ENCODE measurements at places on chromosomes 16 and 17.

- no peak for DNase-seq
These were observed 128.3 kb downstream of the CRLF3 start for GRCh38 chr17:30696234-30696633.

- no peak for DNase-seq
These were observed 233.5 kb upstream of the TNRC6C start for GRCh38 chr17:77724876-77725615.

DNA sequence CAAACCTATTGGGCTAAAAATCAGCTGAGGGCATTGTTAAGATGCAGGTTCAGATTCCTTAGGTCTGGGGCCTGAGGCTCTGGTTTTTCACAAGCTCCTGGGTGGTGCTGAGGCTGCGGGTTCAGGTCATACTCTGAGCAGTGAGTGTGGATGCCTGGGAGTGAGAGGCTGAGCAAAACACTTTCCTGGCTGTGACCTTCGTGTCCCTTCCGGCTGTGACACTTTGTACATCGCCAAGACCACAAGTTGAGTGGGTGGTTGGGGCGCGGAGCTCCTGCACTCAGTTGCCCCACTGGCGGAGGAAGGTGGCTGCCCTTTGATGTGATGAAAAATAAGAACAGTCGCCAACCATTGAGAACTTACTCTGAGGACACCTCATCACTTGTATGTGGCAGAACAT, 24.8 kb downstream of the CCR7 start:
- DNase-seq: no peak

DNA sequence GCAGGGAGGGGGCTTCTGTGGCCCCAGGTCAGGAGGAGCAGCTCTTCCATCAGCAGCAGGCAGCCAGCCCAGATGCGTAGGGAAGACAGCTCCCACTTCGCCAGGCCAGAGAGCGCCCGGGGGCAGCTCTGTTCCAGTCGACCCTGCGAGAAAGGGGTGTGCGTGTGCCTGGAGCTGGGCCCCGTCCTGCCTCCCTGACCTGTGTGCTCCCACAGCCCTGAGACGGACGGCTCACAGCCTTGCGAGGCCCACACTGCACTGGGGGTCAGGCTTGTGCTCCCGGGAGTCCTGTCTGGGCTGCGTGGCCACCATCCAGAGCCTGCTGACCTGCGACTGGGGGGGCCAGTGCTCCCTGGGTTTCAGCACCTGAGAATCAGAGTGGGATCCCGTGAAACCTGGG, 469 bp upstream of the MSLN start:
- no peak for DNase-seq

DNA sequence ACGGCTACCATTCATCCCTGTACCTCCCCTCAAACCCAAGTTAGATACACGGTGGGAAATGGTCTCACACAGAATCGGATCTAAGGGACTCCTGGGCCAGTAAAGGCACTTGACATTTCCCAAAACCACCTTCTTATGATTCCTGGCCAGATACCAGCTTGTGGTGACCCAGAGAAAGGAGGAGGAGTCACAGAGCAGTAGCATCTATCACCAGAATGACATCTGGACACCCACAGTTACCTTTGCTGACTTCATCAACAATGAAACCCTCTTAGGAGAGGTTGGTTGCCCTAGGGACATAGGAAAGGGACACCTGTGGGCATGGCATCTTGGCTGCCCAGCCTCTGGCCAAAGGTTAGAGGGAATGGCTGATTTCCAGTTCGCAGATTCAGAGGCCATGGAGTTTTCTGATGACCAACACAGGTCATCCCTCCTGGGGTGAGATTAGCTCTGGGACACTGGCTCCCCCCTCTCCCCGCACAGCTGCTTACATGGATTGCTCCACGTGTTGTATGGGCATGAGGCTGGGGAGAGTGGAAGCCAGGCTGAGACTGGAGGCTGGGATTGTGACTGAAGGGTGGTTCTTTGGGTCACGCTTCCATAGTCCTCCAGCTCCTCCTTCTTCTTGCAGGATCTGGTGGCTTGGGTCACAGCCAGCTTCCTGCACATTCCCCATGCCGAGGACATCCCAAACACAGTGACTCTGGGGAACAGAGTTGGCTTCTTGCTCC, 1.4 kb upstream of the AOC3 start:
- no peak for DNase-seq

- no peak for DNase-seq
These were observed 17.0 kb downstream of the CRYM start for GRCh38 chr16:21260870-21261791.

GRCh38 chr16:11398136-11398535, 52.9 kb downstream of the RMI2 start:
- no peak for DNase-seq

- DNase-seq: no peak
These were observed 12.2 kb upstream of the LONP2 start for GRCh38 chr16:48231727-48232492.
